ENCODE measurements at places on chromosomes 4 and X. TPM values are rescaled to one million over a fixed set of nuclear protein-coding genes. Genes with fewer than 3 reads are reported as not detected.

DNA sequence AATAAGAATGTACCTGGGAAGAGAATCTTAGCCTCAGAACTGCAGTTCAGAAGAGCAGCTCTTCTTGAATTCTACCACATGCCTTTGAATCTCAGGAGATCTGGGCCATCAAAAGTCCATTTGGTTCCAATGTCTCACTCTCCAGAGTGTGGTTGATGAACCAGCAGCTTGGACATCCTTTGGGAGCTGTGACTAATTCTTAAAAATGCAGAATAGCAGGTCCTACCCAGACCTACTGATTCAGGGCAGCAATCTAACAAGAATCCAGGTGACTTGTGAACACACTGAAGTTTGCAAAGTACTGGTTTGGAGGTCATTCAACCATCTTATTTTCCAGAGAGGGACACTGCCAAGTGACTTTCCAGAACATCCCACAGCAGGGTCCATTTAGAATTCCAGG, 244.7 kb downstream of the PACRGL start:
- DNase-seq: no peak

DNA sequence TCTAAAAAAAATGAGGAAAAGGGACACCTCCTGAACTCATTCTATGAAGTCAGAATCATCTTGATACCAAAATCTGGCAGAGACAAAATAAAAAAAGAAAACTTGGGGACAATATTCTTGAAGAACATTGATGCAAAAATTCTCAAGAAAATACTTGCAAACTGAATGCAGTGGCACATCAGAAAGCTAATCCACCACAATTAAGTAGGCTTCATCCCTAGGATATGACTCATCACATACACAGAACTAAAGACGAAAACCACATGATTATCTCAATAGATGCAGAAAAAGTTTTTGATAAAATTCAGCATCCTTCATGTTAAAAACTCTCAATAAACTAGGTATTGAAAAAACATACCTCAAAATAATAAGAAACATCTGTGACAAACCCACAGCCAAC, 98.3 kb downstream of the FAM47B start:
- no peak for DNase-seq

Gene OPHN1
- total RNA-seq: 3.5 TPM

- no peak for DNase-seq
These were observed 23.9 kb downstream of the ACSL4 start for GRCh38 chrX:109709129-109709631.

Gene GRIA3
- 3.0 TPM for total RNA-seq

GRCh38 chr4:7103031-7103606, 35.3 kb upstream of the GRPEL1 start:
- no peak for DNase-seq

Gene TEX11
- 0.61 TPM for total RNA-seq

- DNase-seq: no peak
These were observed 58.1 kb upstream of the BCOR start for GRCh38 chrX:40155589-40156469.

All from H1 (cell line).